ENCODE measurements at places on chromosomes 7 and 10.

DNA sequence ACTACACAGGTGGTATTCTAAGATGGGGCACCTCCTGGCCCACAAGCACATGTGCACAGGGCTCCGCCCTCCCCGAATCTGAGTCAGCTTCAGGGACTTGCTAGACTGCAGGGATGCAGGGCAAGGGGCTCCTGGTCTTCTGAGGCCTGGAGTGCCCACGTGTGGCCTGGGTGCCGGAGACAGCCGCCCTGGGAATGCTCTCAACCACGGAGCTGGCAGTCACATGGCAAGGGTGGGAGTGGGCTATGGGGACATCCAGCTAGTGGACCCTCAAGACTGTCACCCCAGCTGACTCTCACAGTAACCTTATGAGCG is 42.7 kb downstream of the CFAP46 start:
- DNase-seq: no peak

DNA sequence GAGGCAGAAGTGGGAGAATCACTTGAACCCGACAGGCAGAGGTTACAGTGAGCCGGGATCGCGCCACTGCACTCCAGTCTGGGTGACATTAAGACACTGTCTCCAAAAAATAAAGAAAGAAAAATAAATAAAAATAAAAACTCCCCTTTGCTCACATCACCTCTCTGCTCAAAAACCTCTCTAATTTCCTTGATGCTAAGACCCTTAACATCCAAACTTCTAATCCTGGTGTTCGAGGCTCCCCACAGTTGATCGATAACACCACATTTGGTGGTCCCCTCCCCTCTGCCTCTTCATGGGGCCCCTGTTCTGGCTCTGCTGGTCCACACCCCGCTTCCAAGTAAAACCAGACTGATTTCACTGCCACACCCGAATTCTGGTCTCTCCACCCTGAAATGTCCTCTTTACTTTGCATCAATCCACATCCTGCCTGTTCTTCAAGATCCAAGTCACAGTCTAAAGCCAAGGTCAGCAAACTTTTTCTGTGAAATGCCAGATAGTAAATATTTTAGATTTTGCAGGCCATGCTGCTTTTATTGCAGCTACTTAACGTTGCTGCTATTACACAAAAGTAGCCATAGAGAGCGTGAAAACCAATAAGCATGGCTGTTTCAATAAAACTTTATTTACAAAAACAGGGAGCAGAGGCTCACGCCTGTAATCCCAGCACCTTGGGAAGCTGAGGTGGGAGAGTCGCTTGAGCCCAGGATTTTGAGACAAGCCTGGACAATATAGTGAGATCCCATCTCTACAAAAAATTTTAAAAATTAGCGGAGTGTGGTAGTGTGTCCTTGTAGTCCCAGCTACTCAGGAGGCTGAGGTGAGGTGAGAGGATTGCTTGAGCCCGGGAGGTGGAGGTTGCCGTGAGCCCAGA is 11.8 kb downstream of the MOSPD3 start:
- DNase-seq: no peak

DNA sequence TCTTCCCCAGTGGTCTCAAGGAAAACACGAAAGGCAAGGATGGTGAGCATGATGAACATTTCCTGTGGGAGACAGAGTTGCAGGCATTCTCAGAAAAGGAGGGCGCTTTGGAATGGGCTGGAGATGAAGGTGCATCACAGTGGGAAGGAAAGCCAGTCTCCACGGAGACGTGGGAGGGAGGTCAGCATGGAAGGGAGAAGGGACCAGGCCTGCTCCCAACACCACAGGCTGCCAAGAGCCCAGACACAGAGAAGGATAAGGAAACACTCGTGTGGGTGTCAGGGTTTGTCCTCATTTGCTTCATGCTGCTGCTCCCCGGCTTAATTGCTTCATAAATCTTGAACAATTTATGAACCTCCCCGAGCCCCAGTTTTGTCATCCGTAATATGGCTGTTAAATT is 231.5 kb upstream of the ZNF32 start:
- no peak for DNase-seq

DNA sequence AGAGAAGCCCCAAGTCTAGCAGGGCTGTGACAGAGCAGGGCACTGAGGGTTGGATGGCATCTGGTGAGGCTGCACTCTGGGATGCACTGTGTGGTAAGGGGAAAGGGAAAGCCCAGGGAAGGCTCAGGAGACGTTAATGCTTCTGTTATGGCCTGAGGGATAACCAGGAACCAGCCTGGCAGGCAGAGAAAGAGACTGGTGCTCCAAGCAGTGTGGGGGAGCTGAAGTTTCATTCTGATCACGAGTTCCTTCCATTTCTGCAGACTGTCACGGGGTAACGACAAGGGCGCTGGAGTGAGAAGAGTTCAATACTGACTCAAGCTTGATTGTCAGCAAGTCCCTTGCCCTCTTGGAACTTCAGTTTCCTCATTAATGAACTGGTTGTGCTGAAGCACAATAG is 730.9 kb downstream of the GRID1 start:
- no peak for DNase-seq

DNA sequence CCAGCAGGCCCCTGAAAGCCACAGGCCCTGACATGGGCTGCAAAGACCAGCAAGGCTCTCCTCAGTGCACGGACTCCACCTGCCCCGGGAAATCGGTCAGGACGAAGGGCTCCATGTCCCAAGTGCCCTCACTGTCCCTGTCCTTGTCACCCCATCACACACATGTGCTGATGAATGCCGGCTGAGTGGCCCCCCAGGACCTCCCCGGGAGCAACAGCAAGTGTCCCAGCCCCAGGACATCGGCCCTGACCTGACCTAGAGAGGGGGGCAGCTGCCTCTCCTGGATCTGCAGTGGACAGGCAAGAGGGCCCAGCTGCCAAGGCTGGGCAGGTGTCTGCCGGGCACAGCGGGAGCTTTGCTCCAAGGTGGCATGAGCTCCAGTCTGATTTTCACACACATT is 49.8 kb downstream of the STK32C start:
- DNase-seq: no peak

DNA sequence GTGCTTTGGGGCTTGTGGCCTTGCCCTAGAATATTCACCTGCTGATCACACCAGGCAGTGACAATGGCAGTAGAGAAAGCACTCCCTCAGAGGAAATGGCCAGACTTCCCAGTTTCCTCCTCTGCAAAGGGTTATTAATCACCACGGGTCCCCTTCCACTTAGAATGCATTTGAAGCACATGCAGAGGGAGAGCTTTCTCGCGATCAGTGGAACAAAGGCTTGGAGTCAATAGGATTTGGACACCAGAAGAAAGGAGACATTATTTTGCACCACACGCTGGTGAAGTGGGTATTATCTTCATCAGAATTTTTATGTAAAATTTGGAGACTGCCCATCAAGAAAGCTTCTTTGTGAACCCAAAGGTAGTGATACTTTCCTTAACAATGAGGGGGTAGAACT is 35.4 kb upstream of the INHBA start:
- DNase-seq: no peak

- no peak for DNase-seq
Observed at GRCh38 chr7:50791363-50791937, 8.8 kb upstream of the GRB10 start.

- DNase-seq: no peak
Observed at GRCh38 chr10:71404503-71405295, 8.0 kb downstream of the CDH23 start.

DNA sequence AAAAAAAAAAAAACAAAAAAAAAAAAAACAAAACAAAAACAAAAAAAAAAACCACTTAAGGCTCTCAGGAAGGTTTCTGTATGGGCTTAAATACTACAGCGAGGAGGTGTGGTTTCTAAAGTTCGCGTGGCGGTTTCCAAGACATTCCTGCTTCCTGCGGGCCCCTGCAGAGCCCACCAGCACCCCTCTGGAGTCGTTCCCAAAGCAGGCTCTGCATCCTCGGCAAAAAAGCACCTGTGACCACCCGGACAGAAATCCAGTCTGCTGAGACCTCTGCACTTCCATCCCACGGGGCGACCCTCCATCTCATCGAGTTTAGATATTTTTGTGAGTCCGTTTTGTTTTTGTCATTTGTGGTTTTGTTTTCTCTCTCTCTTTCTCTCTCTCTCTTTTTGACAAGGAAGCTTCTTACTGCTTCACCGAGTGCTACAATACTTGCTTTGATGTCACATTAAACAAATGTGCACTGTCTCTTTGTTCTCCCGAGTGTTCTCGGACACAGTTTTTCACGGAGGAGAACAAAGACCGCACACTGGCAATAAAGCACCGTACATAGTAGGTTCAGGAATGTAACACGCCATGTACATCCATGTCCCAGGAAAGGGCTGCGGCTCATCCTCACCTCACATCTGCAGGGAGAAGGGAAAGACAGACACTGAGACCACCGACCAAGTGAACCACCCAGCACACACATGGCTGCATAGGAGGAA is 21.5 kb downstream of the PDGFA start:
- no peak for DNase-seq

DNA sequence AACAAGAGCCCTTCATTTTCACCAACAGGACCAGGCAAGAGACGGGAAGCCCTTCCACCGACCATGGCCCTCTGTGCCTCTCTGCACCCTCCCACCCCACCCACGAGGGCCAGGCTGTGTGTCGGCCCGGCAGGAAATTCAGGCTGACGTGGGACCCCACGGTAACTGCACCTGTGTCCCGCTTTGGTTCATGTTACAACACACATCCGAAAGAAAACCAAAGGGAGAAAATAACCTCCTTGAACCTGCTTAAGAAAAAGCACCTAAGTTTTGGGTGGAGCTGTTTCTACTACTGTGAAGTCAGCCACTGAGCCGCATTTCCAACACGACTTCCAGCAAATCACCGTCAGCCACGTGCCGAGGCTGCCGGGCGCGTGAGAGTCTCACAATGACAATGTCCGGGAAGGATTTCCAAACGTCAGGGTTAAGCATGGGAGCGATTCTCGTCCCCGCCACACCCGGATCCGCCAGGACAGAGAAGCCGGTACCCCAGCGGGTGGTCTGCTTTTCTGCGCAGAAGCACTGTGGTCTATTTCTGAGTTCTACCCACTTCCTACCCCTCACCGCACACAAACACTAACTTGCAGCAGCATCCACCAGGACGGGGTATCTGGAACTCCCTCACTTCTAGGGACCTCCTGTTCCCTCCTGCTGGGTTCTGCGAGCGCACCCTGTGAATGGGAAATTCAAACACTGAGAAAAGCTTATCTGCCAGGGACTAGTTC is 36.6 kb downstream of the AMZ1 start:
- no peak for DNase-seq

GRCh38 chr7:51123322-51124019 is 193.1 kb downstream of the COBL start:
- DNase-seq: no peak

DNA sequence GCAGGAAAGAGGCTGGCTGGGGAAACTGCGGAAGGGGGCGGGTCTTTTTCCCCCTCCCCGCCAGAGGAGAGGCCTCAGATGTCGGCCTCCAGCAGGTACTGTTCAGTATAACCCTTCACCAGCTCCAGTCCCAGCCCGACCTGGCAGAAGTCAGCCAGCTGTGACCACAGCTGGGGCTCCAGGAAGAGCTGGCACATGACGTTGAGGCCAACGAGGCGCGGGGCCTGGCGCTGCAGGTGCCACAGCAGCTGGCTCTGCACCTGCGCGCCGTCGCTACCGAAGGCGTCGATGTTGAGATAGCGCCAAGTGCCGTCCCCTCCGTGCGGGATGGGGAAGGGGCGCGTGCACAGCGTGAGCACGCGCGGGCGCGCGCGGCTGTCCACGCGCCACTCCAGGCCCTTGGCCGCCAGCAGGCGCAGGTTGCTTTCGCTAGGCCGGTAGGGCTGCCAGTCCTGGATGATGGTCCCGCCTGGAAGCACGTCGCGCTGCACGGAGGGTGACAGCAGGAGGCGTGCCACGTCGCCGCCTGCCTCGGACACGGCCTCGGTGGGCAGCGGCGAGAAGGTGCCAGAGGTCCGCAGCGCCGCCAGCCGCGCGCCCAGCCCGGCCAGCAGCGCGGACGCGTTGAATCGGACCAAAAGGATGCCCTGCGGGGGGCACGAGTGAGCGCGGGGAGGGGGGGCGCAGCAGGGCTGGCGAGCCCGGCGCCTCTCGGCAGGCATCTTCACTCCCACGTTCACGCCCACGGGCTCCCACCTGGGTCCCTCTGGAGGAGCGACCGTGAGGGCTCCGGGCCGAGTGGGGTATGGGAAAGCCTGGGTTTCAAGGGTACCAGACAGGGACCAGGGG is 6.9 kb upstream of the VGF start:
- peak; percentile 80 for DNase-seq

DNA sequence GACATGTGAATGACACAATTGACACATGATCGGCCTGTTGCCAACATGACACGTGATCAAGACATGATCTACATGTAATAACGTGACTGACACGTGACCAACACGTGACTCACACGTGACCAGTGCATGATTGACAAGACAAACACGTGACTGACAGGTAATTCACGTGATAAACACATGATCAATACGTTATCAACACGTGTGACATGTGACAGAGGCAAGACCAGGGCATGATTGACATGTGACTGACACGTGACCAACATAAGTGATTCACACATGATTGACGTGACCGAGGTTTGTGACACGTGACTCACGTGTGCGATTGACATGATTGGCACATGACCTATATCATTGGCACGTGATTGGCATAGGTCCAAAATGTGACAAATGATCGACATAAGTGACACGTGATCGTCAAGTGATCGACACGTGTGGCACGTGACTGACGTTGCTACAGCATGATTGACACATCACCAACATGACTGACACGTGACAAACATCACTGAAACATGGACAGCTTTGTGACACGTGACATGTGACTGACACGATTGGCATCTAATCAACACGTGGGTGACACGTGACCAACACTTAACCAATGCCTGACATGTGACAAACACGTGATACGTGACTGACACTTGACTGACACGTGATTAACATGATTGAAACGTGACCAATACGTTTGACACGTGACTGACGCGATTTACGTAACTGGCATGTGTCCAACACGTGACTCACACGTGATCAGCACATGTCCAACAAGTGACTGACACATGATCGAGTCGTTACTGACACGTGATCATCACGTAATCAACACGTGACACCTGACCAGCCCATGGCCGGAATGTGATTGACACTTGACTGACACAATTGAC is 23.0 kb downstream of the CRPPA start:
- no peak for DNase-seq
